ENCODE measurements at places on chromosomes 1 and 21. TPM values are rescaled to one million over a fixed set of nuclear protein-coding genes. Genes with fewer than 3 reads are reported as not detected.

CD34 gene
- total RNA-seq = not detected

IVNS1ABP gene
- total RNA-seq = 34.3 TPM

UAP1 gene
- total RNA-seq = 50.1 TPM

LIN28A gene
- not detected for total RNA-seq

LCE6A gene
- total RNA-seq = not detected

MEGF6 gene
- 1.6 TPM for total RNA-seq

IL24 gene
- 0.35 TPM for total RNA-seq

FAM177B gene
- total RNA-seq = not detected

RCOR3 gene
- total RNA-seq = 15.4 TPM

PRR9 gene
- total RNA-seq = not detected

MCOLN3 gene
- total RNA-seq = 1.8 TPM

ZNF496 gene
- 24.8 TPM for total RNA-seq
